Vagina (tissue), 2 donors: ENCODE measurements at places on chromosomes 11 and 22. TPM values are rescaled to one million over a fixed set of nuclear protein-coding genes. Genes with fewer than 3 reads are reported as not detected.

GRCh38 chr11:267491-267994 is 10.7 kb upstream of the NLRP6 start:
- peaks cover 12% of the 10 kb centered on the region for H3K4me1 ChIP-seq
- peak overlapping the region; percentile 40 for H3K4me3 ChIP-seq
- H3K27ac ChIP-seq, result peak overlapping the region; percentile 72
- H3K27me3 ChIP-seq, result no peaks in the 10 kb centered on the region
- no peak for DNase-seq

GRCh38 chr22:23219822-23220484 is 39.6 kb downstream of the BCR start:
- H3K4me1 ChIP-seq, result peaks cover 47% of the 10 kb centered on the region
- H3K27ac ChIP-seq, result no peak overlapping the region
- H3K36me3 ChIP-seq, result no peaks in the 10 kb centered on the region
- no peak for DNase-seq
- no peak overlapping the region for H3K4me3 ChIP-seq

PGA5 gene
- not detected for total RNA-seq

GRCh38 chr22:39384750-39385480 is 14.7 kb upstream of the TAB1 start:
- no peak overlapping the region for H3K4me3 ChIP-seq
- DNase-seq, result no peak
- H3K27ac ChIP-seq, result no peak overlapping the region
- no peaks in the 10 kb centered on the region for H3K36me3 ChIP-seq
- H3K4me1 ChIP-seq, result peaks cover 9% of the 10 kb centered on the region

DNA sequence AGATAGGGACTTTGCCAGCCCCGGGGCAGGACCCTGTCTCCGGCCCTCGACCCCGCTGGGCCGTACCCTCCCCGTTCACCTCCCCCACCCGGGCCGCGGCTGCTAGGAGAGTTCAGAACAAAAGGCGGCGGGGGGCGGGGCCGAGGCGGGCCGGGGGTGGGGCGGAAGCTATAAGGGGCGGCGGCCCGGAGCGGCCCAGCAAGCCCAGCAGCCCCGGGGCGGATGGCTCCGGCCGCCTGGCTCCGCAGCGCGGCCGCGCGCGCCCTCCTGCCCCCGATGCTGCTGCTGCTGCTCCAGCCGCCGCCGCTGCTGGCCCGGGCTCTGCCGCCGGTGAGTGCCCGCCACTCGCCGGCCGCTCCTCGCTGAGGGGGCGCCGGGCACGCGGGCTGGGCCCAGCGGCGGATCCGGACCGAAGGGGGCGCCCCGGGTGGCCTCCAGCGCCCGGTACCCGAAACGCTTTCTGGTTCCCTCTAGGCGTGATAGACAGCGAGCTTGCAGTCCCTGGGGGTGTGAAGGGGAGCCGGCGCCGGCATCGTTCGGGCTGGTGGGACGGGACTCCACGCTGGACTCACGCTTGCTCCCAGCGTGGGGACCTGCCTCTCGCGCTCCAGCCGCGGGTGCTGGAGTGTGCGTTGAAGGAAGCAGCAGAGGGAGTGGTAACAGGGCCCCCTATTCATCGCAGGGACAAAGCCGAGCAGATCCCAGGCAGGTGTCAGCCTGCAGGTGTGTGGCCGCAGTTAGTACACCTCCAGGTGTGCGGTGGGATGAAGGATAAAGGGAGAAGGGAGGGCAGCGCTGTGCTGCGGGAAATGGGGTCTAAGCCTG is at the start of gene MMP11:
Gene MMP11 (plus strand): TSS at position 201 of the 825 bp plus-strand sequence. CDS start 22 bp downstream, at position 223.
- peak within 1 kb of the TSS; percentile 57 for H3K4me3 ChIP-seq
- no peaks in the 10 kb centered on the region for H3K27me3 ChIP-seq
- no peak for DNase-seq
- peaks cover 55% of the 10 kb centered on the region for H3K4me1 ChIP-seq
- H3K36me3 ChIP-seq, result no peaks in the 10 kb centered on the region

MS4A12 gene
- total RNA-seq, result not detected

DNA sequence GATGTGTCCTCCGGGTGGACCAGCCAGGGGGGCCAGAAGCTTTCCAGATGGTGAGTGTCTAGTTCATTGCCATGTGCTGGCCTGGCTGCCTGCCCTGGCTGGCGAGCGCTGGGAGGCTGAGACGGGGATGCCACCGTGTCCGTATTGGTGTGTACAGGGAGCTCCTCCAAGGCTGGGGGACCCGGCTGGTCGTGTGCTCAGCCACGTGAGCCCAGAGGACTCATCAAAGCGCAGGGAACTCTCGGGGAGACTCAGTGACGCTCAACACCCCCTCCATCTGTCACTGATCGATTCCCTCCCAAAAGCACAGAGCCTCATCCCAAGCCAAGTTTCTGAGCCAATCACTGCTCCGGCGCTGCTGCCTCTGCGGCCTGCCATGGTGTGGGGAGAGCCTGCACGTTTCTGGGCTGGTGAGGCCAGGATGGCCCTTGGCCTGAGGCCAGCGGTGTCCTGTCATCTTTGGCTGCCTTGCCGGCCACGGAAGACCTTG is 423.7 kb downstream of the SHANK2 start:
- H3K27ac ChIP-seq, result no peak overlapping the region
- DNase-seq, result no peak
- H3K4me3 ChIP-seq, result no peak overlapping the region
- no peaks in the 10 kb centered on the region for H3K36me3 ChIP-seq
- H3K27me3 ChIP-seq, result no peaks in the 10 kb centered on the region

DNA sequence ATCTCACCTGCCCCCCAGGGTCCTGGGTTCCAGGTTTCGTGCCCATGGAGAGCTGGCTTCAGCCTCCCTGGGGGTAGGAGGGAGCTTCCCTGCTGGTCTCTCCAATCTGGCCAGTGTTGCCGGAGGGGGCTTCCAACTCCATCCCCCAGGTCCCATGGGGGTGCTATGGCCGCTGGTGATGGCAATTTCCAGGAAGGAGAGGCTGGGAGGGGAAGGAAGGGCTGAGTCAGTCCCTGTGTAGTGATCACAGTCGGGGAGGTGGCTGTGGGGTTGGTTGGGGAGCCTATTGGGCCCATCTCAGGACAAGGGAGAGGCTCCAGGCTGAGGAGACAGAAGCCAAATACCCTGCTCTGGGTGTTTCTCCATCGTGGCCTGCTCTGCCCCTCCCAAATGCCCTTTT is 5.7 kb upstream of the CDC42EP2 start:
- no peak for DNase-seq
- no peaks in the 10 kb centered on the region for H3K36me3 ChIP-seq
- no peak overlapping the region for H3K27ac ChIP-seq
- no peaks in the 10 kb centered on the region for H3K27me3 ChIP-seq
- H3K4me1 ChIP-seq, result peaks cover 38% of the 10 kb centered on the region

- no peak for DNase-seq
- H3K4me3 ChIP-seq, result no peak overlapping the region
- H3K27ac ChIP-seq, result no peak overlapping the region
- H3K27me3 ChIP-seq, result no peaks in the 10 kb centered on the region
Observed at GRCh38 chr11:132604431-132604830, 927.9 kb downstream of the OPCML start.

GRCh38 chr11:114258696-114259095 is 37.5 kb upstream of the NNMT start:
- H3K4me1 ChIP-seq, result peaks cover 67% of the 10 kb centered on the region
- peaks cover 5% of the 10 kb centered on the region for H3K36me3 ChIP-seq
- H3K27me3 ChIP-seq, result no peaks in the 10 kb centered on the region
- H3K27ac ChIP-seq, result peak overlapping the region; percentile 86

CDHR5 gene
- total RNA-seq, result not detected

OR5AL1 gene
- not detected for total RNA-seq

HTR3B gene
- not detected for total RNA-seq

GRCh38 chr22:31952472-31952871 is 8.1 kb downstream of the YWHAH start:
- H3K27me3 ChIP-seq, result no peaks in the 10 kb centered on the region
- H3K4me1 ChIP-seq, result peaks cover 49% of the 10 kb centered on the region
- H3K27ac ChIP-seq, result peak overlapping the region; percentile 64
- H3K4me3 ChIP-seq, result no peak overlapping the region

DNA sequence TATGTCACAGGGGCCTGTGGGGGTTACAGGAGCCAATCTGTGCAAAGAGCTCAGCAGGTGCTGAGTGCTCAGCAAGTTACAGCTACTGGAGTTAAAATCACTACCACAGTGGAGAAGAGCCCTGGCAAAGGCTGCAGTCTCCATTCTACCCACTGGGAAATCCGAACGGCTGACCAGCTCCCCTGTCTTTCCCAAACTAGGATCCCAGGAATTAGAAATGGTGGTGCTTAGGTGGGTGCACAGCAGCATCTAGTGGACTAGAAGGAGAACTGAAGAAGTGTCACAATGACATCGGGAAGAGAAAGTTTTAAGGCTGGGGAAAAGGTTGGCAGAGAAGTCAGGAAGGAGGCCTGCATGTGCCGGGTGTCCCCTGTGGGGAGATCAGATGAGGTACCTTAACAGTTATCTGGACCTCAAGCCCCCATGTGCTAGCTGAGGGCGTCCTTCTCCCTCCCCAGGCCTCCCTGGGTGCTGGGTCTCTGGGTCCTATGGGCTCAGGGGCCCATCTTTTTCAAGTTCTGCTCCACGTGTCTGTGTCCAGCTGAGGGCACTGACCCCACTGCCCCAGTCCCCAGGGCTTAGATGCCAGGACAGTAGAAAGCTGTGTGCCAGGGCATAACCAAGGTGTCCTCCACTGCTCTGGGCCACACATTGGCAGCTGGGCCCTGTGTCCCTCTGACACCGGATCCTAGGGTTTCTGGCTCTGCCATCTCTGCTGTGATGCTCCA is 1.9 kb downstream of the PIWIL3 start:
- H3K27me3 ChIP-seq, result no peaks in the 10 kb centered on the region
- no peak overlapping the region for H3K4me3 ChIP-seq
- H3K36me3 ChIP-seq, result no peaks in the 10 kb centered on the region
- H3K27ac ChIP-seq, result no peak overlapping the region
- peaks cover 9% of the 10 kb centered on the region for H3K4me1 ChIP-seq

HBB gene
- 591 TPM for total RNA-seq

KRTAP5-1 gene
- not detected for total RNA-seq

- H3K27ac ChIP-seq, result peak overlapping the region; percentile 96
- peaks cover 55% of the 10 kb centered on the region for H3K4me1 ChIP-seq
- H3K4me3 ChIP-seq, result no peak overlapping the region
- no peak for DNase-seq
Observed at GRCh38 chr22:38219632-38220031, 17.8 kb downstream of the MAFF start.

SPI1 gene
- 15.5 TPM for total RNA-seq

GRCh38 chr11:96357794-96358193 is 14.8 kb upstream of the MAML2 start:
- peaks cover 21% of the 10 kb centered on the region for H3K36me3 ChIP-seq
- no peaks in the 10 kb centered on the region for H3K4me1 ChIP-seq
- H3K4me3 ChIP-seq, result no peak overlapping the region
- H3K27ac ChIP-seq, result no peak overlapping the region
- no peaks in the 10 kb centered on the region for H3K27me3 ChIP-seq
- no peak for DNase-seq

DNA sequence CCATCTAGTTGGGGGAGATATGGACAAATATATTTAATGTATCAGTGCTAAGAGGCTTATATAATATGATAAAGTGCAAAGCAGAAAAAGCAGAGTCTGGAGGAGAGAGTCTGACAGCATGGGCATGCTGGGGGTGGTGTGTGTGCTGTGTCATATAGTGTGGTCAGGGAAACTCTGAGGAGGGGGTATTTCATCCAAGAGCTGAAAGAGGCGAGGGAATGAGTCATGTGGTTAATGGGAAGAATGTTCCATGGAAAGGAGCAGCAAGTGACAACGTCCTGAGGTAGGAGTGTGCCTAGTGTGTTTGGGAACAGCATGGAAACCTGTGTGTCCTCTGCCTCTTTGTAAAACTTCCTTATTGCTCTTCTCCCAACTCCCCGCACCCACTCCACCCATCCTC is 38.0 kb downstream of the EIF3F start:
- H3K27me3 ChIP-seq, result no peaks in the 10 kb centered on the region
- no peak overlapping the region for H3K27ac ChIP-seq
- no peaks in the 10 kb centered on the region for H3K36me3 ChIP-seq
- DNase-seq, result no peak
- H3K4me3 ChIP-seq, result no peak overlapping the region

DNA sequence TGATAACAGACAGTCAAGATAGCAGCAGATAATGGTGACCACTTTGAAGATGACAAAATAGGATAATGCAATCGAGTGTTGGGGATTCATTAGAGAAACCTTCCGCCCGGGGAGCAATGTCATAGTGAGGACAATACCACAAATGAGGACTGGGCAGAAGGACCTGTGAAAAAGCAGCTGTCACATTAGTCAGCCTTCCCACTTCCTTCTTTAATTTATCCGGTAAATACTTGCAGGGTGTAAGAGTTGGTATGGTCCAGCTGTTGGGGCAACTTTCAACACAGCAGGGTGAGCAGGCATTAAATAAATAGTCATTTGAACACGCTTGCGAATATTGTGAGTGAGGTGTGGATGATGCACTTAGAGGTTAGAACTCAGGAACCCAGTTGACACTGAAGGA is 132.5 kb upstream of the KIRREL3 start:
- H3K4me1 ChIP-seq, result no peaks in the 10 kb centered on the region
- no peak overlapping the region for H3K4me3 ChIP-seq
- no peaks in the 10 kb centered on the region for H3K27me3 ChIP-seq
- no peaks in the 10 kb centered on the region for H3K36me3 ChIP-seq

SCUBE1 gene
- 6.9 TPM for total RNA-seq

GRCh38 chr11:61361741-61362541 is at the start of the genes CYB561A3 and TMEM138:
TSS of gene CYB561A3 (minus strand) at chr11:61361882. CDS start at chr11:61356713, 5,169 bp downstream.
TSS of gene TMEM138 (plus strand) at chr11:61362374. CDS start at chr11:61364391, 2,017 bp downstream.
- no peaks in the 10 kb centered on the region for H3K27me3 ChIP-seq
- peak within 1 kb of the TSS; percentile 83 for H3K27ac ChIP-seq
- DNase-seq, result no peak

AQP11 gene
- total RNA-seq, result 1.7 TPM

GRCh38 chr11:66367561-66368312 is 3.8 kb downstream of the SLC29A2 start:
- no peaks in the 10 kb centered on the region for H3K27me3 ChIP-seq
- peaks cover 28% of the 10 kb centered on the region for H3K4me1 ChIP-seq
- DNase-seq, result no peak
- H3K27ac ChIP-seq, result no peak overlapping the region
- H3K36me3 ChIP-seq, result no peaks in the 10 kb centered on the region

GRCh38 chr11:4626207-4627099 is 10.8 kb upstream of the OR51D1 start:
- no peaks in the 10 kb centered on the region for H3K27me3 ChIP-seq
- no peak overlapping the region for H3K27ac ChIP-seq
- no peaks in the 10 kb centered on the region for H3K36me3 ChIP-seq
- H3K4me1 ChIP-seq, result no peaks in the 10 kb centered on the region
- no peak overlapping the region for H3K4me3 ChIP-seq

DNA sequence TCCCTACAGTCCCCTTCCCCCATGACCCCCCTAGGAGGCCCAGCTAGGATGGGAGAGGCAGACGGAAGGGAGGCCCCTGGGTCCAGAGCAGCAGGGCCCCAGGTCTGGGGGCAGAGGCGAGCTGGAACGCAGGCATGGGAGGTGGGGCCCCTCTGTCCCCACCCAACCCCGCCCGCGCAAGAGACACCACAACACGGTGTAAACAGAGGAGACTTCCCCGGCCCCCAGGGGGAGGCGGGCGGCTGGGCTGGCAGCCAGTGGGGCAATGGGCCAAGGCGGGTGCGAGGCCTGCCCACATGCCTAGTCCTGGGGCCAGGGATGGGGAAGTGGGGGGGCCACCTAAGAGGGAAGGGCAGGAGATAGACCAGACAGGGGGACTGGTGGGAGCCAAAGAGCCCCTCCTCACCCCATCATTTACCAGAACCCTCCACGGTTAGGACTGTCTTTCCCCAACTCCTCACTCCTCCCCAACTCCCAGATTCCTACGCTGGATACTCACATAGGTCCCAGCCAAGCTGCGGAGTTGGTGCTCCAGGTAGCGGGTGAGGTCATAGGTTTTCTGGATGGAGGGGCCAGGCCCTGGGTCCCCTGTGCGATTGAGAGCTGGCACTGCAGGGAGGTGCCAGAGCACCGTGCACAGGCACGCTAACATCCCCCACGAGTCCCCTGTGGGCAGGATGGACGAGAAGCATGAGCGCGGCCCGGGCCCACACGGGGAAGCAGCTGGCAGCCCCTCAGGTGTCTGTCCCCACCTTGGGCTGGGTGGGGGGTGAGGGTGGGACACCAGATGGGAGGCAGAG is 6.2 kb downstream of the CLCF1 start:
- peak overlapping the region; percentile 82 for H3K27ac ChIP-seq
- peaks cover 79% of the 10 kb centered on the region for H3K4me1 ChIP-seq

CSNK2A3 gene
- total RNA-seq, result 1.2 TPM
